Cortex of kidney (tissue), 1 donor: ENCODE measurements at places on chromosomes 6 and 20.

DNA sequence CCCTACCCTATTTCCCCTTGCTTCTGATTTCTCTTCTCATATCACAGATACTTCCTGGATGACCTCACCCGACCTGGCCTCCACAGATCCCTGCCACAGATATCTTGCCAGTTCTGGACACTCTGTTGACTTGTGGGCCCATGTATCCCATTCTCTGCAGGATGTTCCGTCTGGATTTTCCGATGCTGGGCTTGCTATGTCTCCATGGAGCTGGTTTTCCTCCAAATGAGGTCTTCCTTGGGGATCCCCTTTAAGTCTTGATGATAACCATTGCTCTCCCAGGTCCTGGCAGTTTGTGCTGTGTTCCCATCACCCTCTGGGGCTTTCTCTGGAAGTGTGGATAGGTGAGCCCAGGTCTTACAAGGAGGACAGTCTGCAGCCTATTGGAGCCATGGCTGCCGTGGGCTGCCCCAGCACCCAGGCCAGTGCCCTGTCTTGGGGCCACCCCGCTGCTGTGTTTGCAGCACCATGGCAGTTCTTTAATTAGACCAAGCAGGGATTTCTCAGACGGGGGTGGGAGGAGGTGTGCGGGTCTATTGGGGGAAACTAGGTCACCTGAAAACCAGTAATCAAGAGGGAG is 23.9 kb downstream of the PPP1R16B start:
- DNase-seq: no peak

DNA sequence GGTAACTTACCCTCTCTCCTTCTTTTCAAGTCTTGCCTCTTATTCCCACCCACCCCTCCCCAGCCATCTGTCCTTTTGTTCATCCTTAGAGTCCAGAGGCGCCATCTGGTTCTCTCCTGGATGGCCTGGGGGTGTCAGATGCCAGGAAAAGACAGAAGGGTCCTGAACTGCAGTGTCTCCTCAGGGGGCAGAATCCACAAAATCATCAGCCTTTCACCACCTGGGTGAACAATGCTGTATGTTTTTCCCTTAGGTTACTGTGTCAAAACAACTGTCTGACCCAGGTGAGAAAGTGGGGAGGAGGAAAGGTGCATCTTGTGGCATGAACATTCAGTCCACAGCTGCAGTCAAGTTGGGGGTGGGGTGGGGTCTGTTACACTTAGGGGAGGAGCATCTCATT is 47.9 kb upstream of the FYN start:
- no peak for DNase-seq

- no peak for DNase-seq
These were observed 13.3 kb downstream of the SLC22A1 start for GRCh38 chr6:160134779-160135547.

DNA sequence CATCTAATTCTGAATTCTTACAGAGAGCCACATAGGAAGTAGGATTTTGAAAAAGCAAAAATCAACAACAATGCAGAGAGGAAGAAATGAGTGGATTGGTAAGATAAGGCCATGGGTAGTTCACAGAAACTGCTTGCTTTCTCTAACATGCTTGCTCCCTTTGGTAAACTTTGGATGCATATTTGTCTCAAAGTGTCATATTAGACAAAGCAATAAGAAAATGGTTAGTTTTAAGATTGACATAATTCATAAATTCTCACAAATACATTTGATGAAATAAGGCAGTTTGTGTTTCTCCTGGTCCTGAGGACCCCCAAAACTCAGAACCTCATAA is 31.7 kb downstream of the UTRN start:
- DNase-seq: no peak

DNA sequence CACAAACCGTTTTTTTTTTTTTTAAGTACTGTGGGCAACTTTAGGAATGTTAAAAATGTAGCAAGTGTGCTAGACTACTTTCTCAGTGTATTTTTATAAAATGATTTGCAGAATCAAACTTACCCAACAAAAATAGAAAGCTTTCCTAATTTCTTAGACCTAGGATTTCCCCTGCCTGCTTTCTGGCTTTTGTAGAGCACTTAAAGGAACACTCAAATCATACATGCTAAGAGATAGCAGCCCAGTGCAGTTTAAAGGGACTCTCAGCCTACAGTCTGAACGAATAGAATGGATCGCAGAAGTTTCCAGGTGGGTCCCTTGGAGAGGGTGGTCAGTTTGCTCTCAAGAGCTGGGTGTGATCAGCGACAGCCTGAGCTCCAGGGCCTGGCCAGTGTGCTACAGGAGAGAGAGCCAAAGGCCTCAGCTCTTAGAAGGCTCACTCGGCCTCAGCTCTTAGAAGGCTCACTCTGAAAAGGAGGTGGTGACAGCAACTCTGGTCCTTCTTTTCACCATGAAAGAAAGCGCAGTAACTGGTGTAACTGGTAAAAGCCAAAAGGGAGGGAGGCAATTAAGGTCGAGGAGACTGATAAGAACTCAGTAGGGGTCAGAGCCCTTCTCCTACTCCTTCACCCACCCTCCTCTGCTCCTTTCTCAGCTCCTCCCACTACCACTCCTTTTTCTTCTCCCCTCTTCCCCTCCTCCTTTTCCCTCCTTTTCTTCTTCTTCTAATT is 142.4 kb downstream of the ZFP64 start:
- no peak for DNase-seq

DNA sequence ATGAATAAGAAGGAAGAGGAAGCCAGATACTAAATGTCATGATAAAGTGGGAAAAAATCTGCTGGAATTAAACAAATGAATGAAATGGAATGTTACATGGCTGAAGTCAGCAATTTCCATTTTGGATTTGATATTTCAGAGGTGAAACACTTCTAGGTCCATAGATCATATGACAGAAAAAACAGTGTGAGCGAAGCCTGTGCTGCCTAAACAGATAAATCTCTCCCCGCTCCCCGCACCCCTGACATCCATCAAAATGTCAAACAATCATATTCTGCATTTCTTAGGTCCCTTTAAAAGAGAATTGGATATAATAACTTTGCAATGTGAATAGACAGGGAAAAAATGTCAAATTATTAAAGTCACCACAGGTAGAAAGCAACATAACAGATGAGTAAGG is 26.0 kb upstream of the TRDN start:
- no peak for DNase-seq

GRCh38 chr6:52984247-52984646 is 10.8 kb downstream of the GSTA4 start:
- no peak for DNase-seq

GRCh38 chr6:115976321-115976870 is 84.3 kb downstream of the FRK start:
- DNase-seq: no peak

- DNase-seq: no peak
These were observed 485.3 kb upstream of the BTBD3 start for GRCh38 chr20:11432407-11432806.

DNA sequence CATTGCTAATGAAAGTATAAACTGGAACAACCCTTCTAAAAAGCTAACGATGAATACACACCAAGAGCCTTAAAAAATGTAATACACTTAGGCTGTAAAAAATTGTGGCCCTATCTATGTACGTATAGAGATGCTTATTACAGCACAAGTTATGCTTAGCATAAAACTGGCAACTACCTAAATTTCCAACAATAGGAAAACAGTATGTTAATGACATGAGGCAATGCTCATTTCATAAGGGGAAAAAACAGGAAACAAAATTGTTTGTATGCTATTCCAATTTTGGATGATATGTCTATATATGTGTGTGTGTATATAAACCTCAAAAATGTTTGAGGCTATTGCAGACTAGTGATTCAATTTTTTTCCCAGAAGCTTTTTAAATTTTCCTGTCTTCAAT is 82.5 kb downstream of the DTNBP1 start:
- no peak for DNase-seq
